ENCODE measurements at places on chromosomes 7 and 10. TPM values are rescaled to one million over a fixed set of nuclear protein-coding genes. Genes with fewer than 3 reads are reported as not detected.

DNA sequence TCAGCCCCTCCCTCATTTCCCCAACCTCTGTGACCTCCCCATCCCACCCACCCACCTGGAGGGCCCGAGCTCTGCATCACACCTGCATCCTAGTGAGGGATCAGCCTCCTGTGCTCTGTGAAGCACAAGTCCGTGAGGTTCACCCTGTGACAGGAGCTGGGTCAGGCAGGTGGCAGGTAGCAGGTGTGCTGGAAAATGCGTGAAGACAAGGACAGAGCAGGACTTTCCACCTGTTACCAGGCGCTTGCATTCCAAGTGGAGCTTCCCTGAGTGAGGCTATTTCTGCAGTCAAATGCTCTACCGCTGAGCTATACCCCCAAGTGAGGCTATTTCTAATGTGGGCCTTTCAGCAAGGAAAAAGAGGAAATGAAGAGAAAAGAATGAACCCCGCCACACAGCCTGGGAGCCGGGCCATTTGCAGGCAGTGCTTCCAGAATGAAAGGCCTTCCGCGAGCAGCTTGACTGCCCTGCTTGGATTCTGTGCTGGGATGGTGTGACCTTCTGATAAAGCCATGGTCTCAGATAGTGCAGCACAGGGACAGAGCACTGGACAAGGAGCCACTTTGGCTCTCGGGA, 13.3 kb upstream of the CPXM2 start:
- no peak for DNase-seq

DNA sequence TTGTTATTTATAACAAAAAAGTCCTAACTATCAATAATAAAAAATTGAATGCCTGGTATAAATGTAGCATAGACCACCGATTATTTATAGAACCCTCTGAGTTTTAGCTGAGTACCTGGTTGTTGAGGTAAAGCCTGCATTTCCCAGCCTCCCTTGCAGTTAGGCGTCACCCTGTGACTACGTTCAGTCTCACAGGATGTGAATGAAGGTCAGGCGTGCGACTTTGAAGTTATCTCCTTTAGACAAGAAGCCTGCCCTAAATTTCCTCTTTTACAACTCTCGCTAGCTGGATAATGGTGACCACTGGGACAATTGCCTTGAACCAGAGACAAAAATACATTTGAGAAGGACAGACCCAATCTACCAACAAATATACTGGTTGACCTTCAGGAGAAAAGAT, 67.5 kb upstream of the TES start:
- no peak for DNase-seq

GRCh38 chr7:2639181-2639681, 7.4 kb downstream of the TTYH3 start:
- DNase-seq = no peak

GRCh38 chr10:17980846-17981565, 29.3 kb downstream of the SLC39A12 start:
- DNase-seq = no peak

- no peak for DNase-seq
Measured at GRCh38 chr10:8665322-8665721, 610.8 kb downstream of the GATA3 start.

- no peak for DNase-seq
Measured at GRCh38 chr10:91519899-91520514, 109.9 kb downstream of the HECTD2 start.

The AGBL3 gene
- total RNA-seq = 1.9 TPM

The GATA3 gene
- 2.7 TPM for total RNA-seq

- DNase-seq = no peak
Measured at GRCh38 chr10:111234914-111235302, 158.1 kb downstream of the ADRA2A start.

- no peak for DNase-seq
Measured at GRCh38 chr7:45098983-45099839, 10.4 kb upstream of the NACAD start.

The PKD2L1 gene
- total RNA-seq = 0.17 TPM

DNA sequence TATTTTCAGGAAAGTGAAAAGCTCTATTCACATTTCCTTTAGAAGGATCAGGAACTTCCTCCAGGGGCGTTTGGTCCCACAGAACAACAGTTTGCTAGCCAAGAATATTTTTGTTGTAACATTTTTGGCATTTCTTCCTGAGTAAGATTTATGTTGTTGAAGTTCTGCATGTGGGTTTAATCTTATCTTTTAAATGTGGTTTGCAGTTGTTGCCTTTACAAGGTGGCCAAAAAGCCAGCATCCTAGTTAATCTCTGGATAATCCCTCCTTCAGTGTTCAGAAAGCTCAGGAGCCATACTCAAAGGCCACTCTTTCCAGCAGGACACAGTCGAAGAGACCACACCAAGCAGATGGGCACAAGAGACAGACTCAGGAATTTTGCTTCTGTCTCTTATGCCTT, 30.0 kb downstream of the SLC26A4 start:
- DNase-seq = no peak

The AKR1E2 gene
- total RNA-seq = 5.0 TPM

GRCh38 chr10:17387861-17388503, 66.4 kb downstream of the ST8SIA6 start:
- no peak for DNase-seq

DNA sequence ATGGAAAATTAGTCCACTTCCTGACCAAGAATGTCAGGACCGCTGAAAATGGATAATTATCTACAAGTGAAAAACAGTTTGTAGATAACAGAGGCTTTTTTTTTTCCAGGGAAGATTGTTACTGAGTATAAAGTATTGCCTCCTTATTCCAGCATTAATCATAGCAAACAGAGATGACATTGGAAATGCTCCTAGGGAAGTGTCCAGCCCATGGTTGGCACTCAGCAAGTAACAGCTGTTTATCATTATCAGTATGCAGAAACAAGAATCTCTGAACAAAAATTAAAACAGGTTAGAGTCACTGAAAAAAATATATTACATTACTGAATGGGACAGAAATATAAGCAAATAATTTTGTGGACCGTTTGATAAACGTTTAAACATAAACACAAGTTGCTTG, 14.6 kb downstream of the FGL2 start:
- no peak for DNase-seq

DNA sequence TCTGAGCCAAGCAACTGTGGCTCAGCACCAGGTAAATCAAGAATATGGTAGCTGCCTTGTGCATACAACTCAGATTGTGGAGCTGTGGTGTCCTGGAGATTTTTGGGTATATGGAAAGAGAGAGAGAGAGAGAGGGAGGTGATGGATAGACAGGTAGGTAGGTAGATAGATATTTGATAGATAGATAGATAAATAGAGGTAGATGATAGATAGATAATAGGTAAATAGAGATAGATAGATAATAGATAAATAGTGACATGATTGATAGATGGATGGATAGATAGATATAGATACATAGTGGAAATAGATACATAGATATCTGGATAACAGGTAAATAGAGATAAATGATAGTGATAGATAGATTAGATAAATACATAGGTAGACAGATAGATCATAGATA, 206.3 kb downstream of the KLF6 start:
- no peak for DNase-seq

DNA sequence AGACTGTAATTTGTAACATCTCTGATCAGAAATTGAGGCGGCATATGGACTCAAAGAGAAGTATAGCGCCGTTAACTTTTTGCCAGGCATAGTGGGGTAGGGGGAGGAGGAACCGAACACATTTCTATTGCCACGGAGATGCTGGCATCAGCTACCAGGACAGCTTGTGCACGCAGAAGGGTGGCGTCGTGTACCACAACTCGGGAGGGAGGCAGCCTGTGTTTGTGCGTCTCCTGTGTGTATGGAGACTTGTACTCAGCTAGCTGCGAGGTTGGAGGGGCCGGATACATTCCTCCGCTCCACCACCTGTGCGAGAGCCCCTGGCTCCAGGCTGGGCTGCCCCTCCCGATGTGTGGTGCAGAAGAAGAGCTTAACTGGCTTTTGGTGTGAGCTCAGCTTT, 634.8 kb downstream of the TYW1 start:
- DNase-seq = no peak

DNA sequence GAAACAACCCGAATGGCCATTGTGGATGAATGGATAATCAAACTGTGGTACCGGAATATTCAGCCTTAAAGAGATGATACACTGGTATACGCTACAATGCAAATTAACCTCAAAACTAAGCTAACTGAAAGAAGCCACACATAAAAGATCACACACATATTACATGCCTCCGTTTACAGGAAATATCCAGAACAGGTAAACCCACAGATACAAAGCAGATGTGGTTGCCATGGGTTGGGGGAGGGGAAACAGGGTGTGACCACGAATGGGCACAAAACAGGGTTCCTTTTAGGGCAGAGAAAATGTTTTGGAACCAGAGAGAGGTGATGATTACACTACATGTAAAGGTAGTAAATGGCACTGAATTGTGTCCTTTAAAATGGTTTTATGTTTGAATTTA, 16.6 kb downstream of the ESYT2 start:
- DNase-seq = no peak

GRCh38 chr10:58757352-58758065, 244.8 kb downstream of the BICC1 start:
- DNase-seq = no peak

GRCh38 chr10:100534726-100535125, 1.0 kb upstream of the HIF1AN start:
- no peak for DNase-seq

- DNase-seq = peak; percentile 13
Measured at GRCh38 chr7:94190599-94191061, 186.5 kb upstream of the BET1 start.

DNA sequence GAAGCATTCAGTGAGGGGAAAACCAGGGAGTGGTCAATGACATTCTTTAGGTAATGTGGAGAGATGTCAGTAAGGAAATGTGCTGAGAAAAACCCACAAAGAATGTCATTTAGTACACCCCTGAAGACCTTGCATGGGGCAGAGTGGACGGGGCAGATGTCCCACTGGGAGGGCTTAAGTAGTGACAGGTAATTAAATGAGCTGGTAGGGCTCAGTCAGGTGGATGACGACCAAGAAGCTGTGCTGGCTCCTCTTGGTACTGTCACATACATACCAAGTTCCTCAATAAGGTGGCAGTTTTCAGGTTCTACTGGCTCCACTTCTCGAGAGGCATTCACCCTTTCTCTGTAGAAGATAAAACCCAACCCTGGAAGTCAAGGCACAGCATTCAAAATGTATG, 1.8 kb downstream of the PON3 start:
- DNase-seq = no peak

Measured in HCT116 (cell line).